Gastroesophageal sphincter (tissue), 4 donors: ENCODE measurements at places on chromosomes 4 and X. TPM values are rescaled to one million over a fixed set of nuclear protein-coding genes. Genes with fewer than 3 reads are reported as not detected.

DNA sequence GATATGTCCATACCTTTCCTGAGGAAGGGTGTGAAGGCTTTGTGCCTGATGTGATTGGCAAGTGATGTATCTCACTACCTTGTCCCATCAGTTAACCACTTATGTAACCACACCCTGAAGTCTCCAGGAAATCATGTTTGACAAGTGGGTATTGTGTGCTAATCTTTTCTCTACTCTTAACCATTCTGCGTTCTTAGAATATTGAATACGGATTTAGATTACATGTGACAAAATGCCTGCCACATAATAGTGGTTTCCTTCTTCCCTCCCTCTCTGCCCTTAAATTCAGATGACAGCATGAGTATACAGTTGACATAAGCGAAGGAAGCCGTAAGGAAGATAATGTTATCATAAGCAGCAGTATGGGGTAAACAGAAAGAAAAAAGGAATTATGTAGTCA, 108.4 kb downstream of the KLHL8 start:
- no peak for ATAC-seq

GRCh38 chr4:129929052-129929451, 833.1 kb downstream of the C4orf33 start:
- ATAC-seq: no peak

- peak; percentile 30 for ATAC-seq
These were observed at the start of gene FRAS1 for GRCh38 chr4:78057135-78057599. Gene FRAS1, plus strand, starts transcription at chr4:78057323. Its CDS starts 687 bp downstream, at chr4:78058010.

DNA sequence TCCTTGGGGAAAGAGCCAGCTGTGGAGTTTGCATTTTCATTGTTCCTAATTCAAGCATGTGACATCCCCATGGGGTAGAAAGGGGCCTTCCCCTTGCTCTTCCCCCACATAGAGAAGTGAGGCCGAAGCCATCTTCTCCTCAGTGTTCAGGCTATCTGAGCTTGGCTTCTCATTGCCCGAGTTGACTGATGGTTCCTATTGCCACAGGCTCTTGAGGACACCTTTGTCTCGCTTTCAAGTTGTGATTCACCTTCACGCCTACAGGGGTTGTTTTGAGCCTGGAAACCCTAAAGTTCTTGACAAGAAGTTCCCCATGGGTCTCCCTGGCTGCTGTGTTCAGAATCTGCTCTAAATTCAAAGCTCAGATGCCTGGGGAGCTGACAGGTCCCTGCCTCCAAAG, 25.0 kb downstream of the CCNQ start:
- no peak for ATAC-seq

DNA sequence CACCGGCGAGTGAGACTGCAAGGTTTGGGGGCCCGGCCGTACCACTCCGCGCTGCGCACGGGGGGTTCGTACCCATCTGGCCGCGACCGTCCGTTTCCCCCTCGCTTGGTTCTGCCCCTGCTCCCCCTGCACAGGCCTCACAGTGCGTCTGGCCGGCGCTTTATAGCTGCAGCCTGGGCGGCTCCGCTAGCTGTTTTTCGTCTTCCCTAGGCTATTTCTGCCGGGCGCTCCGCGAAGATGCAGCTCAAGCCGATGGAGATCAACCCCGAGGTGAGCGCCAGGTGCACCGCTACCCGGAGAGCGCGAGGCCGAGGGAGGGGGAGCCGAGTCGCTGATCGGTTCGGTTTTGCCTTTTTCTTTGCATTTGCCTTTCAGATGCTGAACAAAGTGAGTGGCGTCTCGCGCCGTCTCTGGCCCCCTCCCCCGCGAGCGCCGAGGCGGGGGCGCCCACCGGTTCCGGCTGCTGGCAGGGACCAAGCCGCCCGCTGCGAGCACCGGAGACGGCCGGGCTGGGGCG, at the start of gene UCHL1:
UCHL1 (plus strand) TSS at position 189 of the 517 bp plus-strand sequence; CDS start at position 238, 49 bp downstream.
- peak; percentile 31 for ATAC-seq

DNA sequence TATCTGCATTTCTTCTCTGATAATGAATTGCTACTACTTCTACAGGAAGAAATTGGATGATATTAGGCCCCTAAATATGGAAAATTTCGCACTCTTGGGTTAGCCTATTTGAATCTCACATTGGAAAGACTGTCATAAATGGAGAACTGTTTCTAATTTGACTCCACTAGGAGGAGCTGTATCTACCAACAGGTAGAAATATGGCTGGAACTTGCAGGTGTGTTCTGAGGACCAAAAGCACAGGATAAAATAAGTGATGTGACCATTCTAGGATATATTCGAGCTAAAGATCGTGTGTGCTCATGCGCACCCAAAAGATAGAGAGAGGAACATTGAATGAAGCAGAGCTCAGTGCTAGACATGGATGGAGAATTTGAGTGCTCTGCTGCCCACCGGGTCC, 4.8 kb upstream of the NKAP start:
- no peak for ATAC-seq

DNA sequence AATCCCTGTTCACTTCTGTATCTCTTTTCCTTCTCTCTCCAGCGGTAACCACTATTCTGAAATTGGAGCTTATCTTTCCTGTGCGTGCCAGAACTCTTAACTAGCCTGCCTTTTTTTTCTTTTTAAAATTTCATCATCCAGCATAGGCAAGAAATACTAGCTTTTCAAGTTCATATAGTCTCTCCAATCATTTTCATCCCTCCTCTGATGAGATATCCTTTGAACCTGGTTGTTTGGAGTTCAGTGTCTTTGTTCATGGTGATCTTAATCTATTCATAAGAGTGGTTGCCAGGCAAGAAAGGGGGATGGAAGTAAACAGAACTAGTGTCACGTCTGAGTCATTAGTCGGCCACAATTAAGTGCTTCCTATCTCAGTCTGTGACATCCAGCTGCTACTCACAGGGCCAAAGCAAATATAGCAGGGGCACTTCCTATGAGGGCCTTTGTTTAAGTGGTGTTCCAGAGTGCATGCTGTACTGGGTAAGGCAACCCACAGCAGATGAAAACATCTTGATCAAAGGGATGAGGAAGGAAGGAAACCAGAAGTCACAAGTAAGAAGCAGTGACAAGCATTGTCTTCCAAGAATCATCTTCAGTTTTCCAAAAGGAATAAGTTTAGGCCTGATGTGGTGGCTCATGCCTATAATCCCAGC, 56.4 kb upstream of the XIAP start:
- ATAC-seq: peak; percentile 36

DNA sequence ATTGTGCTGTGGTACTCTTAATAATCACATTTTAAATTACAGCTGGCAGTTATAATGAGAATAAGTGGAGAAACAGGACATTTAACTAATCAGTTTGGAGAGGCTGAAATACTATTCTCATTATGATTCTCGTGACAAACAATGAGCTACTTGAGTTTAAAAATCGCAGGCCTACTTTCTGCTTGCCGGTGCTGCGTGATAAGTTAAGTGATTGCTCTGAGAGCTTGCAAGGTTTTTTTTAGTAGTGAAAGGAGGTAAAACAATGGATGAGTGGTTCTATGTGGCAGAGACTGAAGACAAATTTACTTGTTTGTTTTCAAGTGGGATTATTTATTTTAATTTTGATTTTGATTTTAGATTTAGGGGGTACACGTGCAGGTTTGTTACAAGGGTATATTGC, 114.0 kb downstream of the RAPGEF2 start:
- ATAC-seq: no peak

GRCh38 chrX:15441464-15441863, 51.7 kb downstream of the PIR start:
- ATAC-seq: peak; percentile 22

- ATAC-seq: no peak
These were observed 708.1 kb downstream of the GLUD2 start for GRCh38 chrX:121755541-121755940.

DNA sequence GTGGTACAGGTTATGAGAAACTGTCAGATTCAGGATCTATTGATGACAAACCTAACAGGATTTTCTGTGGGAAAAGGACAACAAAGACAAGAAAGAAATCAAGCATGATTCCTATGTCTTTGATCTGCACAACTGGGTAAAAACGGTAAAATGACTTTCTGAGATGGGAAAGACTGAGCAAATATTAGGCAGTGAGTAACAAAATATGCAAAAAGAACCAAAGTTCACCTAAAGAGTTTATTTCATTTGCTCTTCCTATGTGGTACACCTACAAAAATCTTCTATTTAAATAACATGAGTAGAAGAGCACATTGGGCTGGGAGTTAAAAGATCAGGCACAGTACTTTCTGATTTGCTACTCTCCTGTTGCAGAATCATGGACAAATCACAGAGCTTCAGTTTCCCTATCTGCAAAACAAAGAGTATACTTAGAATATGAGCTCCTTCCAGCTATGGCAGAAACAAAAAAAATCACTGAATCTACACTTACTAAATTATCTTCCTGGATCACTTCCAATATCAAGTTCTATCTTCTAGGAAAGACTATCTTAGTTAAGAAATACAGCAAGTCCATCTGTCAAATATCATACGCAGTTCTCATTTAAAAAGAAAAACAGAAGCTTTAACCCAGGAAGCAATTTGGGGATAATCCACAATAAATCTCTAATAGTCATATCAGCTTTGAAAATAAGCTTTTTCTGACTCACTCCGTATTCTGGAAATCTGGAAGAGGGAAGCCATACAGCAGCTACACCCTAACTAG, 37.4 kb downstream of the NFXL1 start:
- no peak for ATAC-seq

DNA sequence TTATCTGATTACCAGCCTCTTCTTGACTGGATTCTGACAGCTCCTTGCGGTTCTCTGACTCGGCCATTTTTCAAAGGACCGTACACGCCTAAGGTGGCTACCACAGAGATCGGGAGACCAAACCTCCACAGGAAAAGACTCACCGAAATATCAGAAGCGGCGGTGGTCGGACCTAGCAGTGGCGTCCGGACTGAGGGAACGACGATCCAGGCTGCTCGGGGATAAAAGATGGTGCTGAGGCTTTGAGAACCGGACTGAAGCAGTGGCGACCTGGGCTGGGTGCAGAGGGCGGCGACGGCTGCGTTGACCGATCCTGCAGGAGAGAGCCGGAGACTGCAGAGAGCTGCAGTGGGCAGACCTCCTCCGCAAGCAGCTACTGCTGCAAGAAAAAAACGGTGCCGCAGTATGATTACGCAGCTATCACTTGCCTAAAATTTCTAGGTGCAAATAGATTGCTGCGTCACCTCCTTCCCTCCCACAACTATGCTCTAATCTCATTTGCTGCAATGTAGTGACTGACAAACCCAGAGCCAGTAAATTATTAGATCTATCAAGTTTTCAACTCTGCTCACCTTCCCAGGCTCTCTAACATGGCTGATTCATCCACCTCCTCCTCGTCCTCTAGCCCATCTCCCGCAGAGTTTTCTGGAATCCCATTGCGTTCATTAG, at the start of gene NAP1L2:
NAP1L2 (minus strand) TSS at position 426 of the 669 bp plus-strand sequence; CDS start at position 67, 359 bp downstream.
- ATAC-seq: peak; percentile 86

DNA sequence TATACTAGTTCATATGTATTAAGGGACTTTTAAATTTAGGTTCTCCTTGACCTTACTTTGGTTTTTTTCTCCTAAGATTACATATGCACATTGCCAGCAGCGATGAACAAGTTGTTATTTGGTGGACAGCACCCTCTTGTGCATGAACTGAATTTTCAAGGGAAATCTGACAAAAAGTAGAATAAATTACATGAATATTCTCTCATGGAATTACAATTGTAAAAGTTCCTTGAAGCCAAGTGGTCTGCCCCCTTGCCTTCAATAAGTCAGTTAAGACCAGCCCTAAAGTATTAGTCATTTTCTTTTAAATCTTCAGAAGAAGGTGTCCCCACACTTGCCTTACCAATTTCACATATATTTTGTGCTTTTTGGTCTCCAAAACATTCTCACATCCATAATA, 30.7 kb upstream of the SMARCA5 start:
- ATAC-seq: peak; percentile 39

DNA sequence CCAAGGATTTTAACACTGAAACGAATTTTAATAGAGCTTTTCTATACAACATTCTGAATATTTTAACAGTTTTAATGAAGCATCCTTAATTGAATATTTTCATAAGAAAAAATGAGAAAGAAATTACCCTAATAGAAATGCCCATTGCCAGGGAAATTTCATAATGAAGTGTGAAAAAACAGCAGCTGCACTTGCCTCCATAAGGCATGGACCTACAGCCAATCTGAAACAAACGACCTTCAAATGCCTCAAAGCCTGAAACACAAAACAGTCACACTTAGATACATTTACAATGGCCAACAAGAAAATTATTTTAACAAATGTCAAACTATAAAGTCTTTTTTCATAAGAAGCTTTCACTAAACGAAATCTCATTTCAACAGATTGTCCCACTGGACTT, 74.4 kb downstream of the SLC9B1 start:
- ATAC-seq: no peak

GRCh38 chr4:185398618-185399017, 2.0 kb downstream of the ANKRD37 start:
- no peak for ATAC-seq

GRCh38 chr4:110737931-110738330, 115.1 kb upstream of the PITX2 start:
- no peak for ATAC-seq

GRCh38 chrX:7953446-7953845, 26.2 kb upstream of the PNPLA4 start:
- no peak for ATAC-seq

DNA sequence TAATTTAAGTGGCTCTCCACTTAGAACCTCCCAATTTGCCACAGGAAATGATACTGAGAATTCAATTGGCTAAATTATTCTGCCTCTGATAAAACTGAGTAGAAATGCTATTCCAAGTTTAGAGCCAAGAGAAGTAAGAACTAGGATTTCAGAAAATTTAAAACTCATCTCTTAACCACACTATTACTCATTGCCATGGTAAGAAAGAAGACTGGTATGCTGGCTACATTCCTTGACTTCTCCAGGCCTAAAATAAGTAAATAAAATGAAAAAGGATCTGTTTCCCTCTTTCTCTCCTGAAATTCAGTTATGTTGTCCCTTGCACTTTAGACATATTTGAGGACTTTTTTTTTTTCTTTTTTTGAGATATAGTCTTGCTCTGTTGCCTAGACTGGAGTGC, 23.3 kb downstream of the ZNF280C start:
- ATAC-seq: no peak

DNA sequence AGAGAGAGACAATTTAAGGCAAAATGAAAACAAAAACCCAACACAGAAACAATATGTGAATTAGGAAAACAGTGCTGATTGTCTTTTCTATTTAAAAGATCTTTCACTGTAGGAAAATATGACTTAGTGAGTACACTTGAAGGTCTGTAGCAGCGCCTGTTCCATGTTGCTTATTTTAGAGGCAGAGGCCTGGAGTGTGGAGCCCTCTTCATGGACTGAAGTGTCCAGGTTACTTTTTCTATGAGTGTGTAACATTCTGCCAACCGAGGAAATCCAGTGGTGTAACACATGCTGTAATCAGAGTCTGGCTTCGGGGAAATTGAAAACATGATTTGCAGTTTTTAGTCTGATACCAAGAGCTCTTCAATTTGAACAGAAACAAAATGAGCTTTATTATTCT, 64.0 kb upstream of the GPRIN3 start:
- ATAC-seq: no peak

Gene BCORL1
- total RNA-seq: 10.4 TPM

Gene SLC10A3
- total RNA-seq: 21.7 TPM

Gene CCKAR
- 1.3 TPM for total RNA-seq

Gene LONRF3
- 19.8 TPM for total RNA-seq

Gene NSG1
- 0.15 TPM for total RNA-seq

Gene MUC7
- not detected for total RNA-seq

Gene CSTF2
- total RNA-seq: 12.6 TPM

Gene CPLX1
- 0.54 TPM for total RNA-seq

Gene MAGEE2
- total RNA-seq: not detected

Gene PDZD4
- 36.8 TPM for total RNA-seq

Gene USP17L27
- total RNA-seq: not detected

Gene ZGRF1
- total RNA-seq: 4.7 TPM
